HepG2 (cell line): ENCODE measurements at places on chromosomes 13 and 19.

- DNase-seq: no peak
These were observed 226.4 kb downstream of the COG6 start for GRCh38 chr13:39881887-39882286.

- no peak for DNase-seq
These were observed 2.7 kb downstream of the SLC27A1 start for GRCh38 chr19:17473041-17473440.

GRCh38 chr13:78603240-78603957 is at the start of gene POU4F1:
TSS of gene POU4F1 (minus strand) at chr13:78603552. CDS start at chr13:78603326, 226 bp downstream.
- DNase-seq: peak; percentile 72

DNA sequence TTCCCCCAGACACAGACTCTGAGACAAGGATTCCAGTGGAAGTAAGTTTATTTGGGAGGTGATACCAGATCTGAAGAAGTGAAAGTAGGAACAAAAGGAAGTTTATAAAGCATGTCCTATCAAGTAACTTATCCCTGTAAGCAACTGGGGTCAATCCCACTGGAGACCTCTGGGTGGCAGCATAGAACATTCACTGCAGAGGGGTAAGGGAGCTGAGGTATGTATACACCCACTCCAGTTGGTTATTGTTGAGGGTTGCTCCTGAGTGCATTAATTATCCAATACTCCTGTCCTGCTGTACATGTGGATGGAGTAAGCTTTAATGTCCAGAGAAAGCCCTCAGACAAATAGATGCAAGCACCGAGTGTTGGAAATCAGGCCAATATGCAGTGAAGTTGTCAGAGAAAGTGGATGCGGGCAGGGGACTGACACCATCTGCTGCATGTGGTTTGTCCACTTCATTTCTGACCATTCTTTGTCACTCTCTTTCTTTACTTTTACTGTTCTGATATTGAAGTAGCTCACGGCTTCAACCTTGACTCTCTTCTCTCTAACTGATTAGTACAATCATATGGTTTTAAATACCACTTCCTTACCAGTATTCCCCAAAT is 46.7 kb downstream of the NOTCH3 start:
- peak; percentile 49 for DNase-seq

- DNase-seq: no peak
These were observed 16.8 kb downstream of the CEBPG start for GRCh38 chr19:33390101-33390907.

DNA sequence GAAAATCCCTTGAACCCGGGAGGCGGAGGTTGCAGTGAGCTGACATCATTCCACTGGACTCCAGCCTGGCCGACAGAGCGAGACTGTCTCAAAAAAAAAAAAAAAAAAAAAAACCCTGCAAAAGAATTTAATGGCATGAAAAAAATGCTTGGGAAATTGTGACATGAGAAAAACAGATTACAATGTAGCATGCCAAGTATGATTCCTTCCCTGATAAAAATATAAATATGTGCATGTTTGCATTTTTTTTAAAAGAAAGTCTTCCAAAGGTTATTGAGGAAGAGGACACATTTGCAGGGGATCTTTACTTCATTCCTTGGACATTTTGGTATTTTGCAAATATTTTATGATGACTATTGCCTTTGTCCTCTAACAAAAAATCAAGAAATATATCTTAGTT is 14.5 kb upstream of the ZBTB32 start:
- no peak for DNase-seq

DNA sequence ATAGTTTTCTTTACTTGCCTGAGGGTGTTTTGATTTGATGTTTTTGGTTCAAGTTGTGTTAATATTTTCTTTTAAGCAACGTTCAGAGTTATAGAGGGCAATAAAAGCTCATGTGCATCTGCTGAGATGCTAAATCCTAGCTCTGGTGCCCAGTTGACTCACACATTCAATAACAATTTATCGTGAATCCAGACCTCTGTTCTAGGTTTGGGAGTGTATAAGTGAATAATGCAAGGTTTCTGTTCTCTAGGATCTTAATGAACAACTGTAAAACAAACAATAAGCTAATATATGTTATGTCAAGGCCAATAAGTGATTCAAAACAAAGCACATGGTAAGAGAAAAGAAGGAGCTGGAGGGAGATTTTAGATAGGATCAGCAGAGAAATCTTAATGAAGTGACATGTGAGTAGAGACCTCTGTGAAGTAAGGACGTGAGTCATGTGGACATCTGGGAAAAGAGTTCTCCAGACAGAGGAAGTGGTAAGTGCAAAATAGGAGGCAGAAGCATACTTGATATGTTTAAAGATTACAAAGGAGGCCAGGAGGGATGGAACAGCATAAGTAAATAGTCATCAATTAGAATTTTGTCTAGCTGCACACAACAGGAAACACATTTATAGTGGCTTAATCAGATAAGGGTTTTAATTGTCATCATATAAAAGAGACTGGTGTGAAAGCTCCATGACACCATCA is 278.5 kb upstream of the HTR2A start:
- no peak for DNase-seq

DNA sequence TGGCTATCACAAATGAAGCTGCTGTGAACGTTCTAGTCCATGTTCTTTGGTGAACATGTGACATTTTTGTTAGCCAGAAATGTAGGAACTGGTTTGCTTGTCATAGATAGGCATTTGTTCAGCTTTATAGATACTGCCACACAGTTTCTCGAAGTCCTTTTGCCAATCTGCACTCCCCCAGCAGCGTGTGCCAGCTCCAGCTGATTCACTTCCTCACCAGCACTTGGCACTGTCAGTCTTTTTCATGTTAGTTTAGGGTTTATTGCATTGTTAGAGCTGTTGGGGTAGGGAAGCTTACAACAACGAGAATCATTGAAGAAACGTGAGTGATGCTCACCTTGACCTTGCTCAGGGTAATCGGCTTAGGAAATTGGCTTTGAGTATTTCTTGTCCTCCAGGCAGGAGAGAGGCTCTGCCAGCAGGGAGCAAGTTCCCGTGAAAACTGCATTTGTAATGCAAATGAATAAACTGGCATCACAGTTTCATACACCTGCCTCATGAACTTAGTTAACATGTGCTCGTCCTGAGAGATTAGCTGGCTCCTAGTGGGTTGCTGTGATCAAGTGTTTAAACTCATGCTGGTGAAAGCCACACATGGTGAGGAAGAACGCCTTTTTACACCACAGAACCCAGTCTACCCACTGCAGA is 83.9 kb downstream of the ING1 start:
- DNase-seq: no peak

- no peak for DNase-seq
These were observed 43.2 kb downstream of the LATS2 start for GRCh38 chr13:21018220-21018619.
